Hematopoietic multipotent progenitor cell treated with erythropoietin and hydrocortisone succinate and interleukin-3 and kit ligand, for 17 days (in vitro differentiated cells): ENCODE measurements at places on chromosomes 12 and 14.

DNA sequence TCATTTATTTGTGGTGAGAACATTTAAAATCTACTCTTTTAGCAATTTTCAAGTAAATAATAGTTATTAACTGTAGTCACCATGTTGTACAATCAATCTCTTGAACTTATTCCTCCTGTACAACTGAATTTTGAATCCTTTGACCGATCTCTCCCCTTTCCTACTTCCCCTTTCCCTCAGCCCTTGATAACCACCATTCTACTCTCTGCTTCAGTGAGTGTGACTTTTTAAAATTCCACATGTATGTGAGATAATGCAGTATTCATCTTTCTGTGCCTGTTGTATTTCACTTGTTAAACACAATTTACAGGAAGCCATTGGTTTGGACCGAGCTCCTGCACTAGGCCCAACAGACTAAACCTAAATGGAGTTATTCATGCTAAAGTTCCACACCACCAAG lies 458.9 kb upstream of the PDE3A start:
- no peak for DNase-seq

GRCh38 chr12:131332224-131332623 lies 378.5 kb downstream of the ADGRD1 start:
- no peak for DNase-seq

DNA sequence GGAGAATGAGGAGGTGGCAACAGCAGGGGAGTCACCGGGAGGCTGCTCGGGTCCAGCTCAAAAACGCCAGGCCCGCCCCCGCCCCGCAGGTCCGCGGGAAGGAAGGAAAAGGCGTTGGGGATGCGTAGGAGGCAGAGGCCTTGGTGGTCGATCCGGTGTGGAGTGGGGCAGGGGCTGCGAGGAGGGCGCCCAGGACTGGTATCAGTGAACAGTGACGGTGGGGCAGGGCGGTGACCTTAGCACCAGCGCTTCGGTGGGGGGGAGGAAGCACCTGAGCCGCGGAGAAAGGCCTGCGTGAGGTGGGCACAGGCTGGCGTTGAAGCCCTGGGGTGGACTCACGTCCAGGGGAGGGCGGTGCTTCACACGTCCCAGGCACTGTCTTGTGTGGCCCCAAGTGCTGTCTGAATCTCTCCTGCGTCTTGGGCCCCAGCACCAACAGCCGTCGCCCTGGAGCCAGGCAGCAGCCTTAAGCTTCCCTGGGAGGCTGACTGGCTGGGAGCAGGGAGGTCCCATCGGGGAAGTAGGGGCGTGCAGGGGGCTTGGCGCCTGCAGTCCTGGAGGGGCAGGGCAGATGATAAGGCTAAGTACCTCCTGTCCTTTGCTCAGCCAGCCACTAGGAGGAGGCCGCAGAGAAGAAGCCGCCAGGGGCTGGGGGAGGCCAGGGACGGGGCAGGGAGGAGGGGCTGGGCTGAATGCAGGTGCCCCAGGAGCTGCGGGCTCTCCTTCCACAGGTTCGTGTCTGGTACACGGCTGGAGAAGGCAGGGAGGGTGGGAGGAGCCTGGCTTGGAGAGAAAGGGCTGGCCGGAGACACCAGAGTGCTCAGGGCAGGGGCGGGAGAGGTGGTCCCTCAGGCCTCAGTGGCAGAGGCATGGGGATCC lies 26.5 kb downstream of the ZBTB42 start:
- no peak for DNase-seq

- no peak for DNase-seq
These were observed 121.3 kb downstream of the FUT8 start for GRCh38 chr14:65533736-65534404.

DNA sequence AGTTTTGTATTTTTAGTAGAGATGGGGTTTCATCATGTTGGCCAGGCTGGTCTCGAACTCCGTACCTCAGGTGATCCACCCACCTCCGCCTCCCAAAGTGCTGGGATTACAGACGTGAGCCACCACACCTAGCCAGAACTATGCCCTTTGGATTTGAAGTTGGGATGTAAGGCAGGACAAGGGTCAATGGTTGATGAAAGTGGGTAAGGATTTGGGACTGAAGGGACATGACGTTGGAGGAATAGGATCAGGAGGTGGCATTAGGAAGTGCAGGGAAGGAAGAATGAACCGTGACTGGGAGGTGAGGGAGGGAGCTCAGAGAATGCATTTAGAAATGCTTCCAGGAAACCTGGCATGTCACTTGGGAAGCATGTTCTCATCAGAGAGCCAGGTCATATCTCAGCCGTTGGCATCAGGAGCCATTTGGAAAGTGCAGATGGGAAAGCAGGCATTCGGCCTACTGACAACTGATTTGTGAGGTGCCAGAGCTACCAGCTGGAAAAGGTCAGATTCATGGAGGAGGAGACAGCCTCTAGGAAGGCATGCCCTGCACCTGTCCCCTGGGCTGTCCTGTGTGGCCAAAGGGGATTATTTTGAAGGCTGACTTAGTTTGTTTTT lies 2.2 kb downstream of the CRADD start:
- no peak for DNase-seq

- DNase-seq: no peak
These were observed 191.0 kb downstream of the ERC1 start for GRCh38 chr12:1182069-1182468.

DNA sequence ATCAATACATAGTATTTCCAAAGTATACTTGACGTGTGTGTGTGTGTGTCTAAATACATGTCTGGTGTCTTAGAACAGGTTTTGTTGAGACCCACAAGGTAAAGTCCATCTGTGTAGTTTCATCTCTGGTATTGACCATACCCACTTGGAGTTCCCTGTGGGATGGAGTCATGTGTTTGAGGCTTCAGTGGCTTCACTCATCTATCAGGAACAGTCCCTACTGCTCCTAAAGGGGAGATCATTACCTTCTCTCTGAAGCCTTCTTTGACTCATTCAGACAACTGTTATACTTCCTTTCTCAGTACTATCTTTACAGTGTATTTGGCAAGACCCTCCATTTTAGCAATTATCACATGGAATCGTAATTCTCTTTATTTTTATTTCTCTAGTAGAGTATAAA lies 14.2 kb downstream of the RAB21 start:
- no peak for DNase-seq

GRCh38 chr14:92382677-92383076 lies 59.7 kb downstream of the SLC24A4 start:
- DNase-seq: no peak

- DNase-seq: no peak
These were observed 5.3 kb downstream of the SSTR1 start for GRCh38 chr14:38213001-38213400.

DNA sequence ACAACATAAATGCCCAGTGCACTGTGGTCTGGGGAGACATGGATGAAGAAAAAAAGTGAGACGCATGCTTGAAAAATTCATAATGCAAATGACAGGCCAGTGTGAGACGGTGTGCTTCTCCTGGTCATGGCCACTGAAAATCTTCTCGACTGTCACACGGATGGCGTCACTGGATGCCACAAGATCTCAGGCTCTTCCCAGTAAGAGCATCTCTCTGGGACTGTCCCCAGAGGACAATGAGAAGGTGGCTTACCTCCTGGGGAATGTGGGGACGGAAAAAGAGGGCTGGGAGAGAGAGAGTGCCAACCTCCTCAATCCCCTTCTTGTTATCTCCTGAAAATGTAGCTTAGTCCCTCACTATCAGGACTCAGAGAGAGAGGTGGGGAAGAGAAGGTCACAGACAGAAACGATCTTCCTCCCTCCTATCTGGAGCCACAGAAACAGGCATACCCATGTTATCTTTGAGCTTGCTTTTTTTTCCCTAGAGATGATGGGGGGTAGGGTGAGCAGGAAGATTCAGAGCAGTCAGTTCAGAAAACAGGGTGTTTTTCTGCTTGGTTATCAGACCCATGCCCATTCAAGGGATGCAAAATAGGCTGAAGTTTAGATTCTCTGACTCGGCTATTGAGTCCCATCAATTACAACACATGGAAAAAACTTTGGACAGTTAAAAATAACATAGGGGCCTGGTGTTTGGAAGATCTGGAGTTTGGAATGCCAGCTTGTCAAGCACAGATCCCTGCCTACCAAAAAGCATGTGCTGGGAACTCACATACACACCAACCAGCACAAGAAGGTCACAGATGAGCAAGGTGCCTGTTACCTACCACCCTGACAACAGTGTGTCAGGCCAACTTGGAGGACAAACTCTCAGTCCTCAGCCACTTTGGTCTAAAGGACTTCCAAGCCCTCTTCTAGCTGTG lies 24.2 kb downstream of the DPF3 start:
- peak; percentile 7 for DNase-seq

GRCh38 chr12:42144158-42144407 lies 591 bp downstream of the GXYLT1 start:
- no peak for DNase-seq

DNA sequence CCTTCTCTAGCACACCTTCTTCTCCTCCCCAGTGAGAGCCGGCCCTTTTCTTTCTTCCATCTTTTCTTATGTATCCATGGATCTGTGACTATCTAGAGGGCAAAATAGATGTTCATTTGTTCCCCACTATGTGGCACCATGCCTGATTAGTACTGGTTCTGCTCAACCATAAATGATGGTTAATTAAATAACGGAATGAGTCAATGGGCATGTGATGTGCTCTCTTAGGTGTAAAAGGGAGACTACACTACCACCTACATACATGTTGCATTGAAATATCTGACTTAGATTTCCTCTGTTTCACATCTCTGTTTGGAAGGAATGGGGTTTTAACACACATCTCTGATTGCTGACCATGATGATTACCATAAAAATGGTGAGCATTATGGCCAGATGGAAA lies 116.5 kb downstream of the BTG1 start:
- no peak for DNase-seq

GRCh38 chr12:120060196-120060595 lies 56.4 kb downstream of the RAB35 start:
- DNase-seq: no peak

- no peak for DNase-seq
These were observed 367.4 kb upstream of the TBX3 start for GRCh38 chr12:115051378-115051777.

DNA sequence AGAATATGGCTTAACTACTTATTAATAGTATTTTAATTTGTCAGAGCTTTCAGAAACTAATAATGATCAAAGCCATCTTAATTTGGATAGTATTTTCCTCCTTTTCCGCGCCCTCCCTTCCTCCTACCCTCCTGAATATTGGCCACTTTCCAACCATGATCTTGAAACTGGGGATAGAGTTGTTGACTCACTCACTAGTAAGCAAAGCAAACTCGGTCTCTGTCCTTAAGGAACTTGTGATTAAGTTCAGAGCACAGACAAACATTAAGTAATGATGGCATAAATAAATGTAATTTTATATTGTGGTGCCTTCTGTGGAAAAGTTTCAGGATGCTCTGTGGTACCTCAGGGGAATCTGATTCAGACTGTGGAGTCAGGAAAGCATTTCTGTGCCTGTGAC lies 75.7 kb downstream of the LRRK2 start:
- DNase-seq: no peak

GRCh38 chr14:100710826-100711462 lies 15.7 kb upstream of the DLK1 start:
- DNase-seq: no peak

DNA sequence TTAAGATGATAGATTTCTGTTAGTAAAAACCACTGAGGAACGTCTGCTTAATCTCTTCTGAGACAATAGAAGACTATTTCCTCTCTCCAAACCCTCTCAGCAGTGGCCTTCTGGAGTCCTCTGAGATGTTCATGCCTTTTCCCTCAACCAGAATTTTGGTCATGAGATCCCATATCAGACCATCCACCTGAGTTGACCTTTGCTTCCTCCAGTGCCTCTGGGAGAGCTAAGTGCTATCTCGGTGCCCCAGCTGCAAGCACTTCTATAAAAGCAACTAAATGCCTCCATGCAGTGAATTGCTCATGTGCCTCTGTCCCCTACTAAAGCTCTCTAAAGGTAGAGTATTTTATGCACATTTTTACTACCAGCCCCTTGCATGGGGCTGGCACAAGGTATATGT lies 172.8 kb upstream of the BCL2L14 start:
- DNase-seq: no peak

DNA sequence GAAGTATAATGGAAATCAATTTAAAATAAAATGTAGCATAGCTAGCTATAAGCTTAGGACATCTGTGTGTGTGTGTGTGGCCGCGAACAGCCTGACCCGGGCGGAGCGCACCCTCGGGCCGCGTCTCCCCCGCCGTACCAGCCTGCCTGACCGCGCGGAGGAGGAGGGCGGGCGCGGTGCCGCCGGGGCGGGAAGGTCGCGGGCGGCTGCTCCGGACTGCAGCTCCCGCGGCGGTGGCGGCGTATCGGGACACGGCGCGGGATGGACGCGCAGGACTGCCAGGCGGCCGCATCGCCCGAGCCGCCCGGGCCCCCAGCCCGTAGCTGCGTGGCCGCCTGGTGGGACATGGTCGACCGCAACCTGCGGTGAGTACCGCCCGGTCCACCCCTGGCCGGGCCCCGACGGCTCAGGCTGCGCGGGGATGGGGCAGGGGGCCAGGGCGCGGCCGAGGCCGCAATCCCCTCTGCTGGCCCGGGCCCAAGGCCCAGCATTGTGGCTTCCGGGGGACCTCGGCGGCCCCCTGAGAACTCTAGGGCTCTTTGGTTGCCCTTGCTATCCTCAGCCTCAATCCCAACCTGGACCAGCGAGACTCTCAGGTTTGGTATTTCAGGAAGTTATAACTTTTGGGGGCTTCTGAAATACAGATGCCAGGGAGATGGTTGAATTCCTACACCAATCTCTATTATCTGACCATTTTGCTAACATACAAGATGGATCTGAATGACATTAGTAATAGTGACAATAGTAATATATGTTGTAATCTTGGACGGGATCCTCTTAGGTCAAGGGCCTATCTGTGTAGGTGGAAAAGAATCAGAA lies at the start of gene ABHD12B:
ABHD12B (plus strand) TSS at position 140 of the 819 bp plus-strand sequence; CDS start at position 262, 122 bp downstream.
- DNase-seq: no peak
